ENCODE measurements at places on chromosomes 12 and 14.
A peak's percentile ranks its signal among the peaks of the same experiment; 100 is the strongest.

GRCh38 chr14:58793131-58793740 lies 155.5 kb downstream of the DACT1 start:
- DNase-seq: no peak

GRCh38 chr12:105409801-105410471 lies 79.4 kb downstream of the C12orf75 start:
- DNase-seq: no peak

DNA sequence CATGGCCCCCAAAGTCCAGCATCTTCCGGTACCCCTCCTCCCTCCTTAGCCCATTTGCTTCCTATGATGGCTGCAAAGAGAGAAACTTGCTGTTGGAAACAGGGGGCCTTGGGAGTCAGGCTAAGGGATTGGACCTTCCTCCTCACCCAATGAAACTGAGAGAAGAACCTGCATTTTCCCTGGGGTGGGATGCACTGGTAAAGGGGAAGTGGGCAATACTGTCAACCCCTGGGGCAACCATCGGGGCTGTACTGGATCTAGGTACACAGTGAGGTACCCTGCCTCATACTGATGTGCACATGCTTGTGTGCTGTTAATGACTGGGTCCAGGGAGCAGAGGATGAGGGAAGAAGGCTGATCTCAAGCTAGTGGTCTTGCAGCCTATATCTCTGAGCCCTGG lies 11.0 kb upstream of the JPH4 start:
- DNase-seq: no peak

DNA sequence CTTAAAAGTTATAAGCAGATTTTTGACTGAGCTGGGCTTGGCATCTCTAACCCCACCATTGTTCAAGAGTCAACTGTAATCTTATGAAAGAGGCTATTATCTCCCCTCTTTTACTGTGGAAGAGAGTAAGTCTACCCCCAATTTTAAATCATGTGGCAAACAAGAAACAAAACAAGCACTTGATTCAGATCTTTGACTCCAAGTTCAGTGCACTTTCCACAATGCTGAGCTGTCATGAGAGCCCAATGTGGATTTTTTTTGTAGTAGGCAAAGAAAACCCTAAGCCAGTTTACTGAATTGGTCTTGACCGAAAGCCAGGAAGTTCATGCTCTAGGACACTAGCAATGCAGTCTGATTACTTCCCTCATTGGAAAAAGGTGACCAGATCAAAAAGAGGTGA lies 306.2 kb downstream of the GALC start:
- DNase-seq: no peak

GRCh38 chr14:95885278-95885677 lies 8.6 kb downstream of the TUNAR start:
- no peak for DNase-seq

DNA sequence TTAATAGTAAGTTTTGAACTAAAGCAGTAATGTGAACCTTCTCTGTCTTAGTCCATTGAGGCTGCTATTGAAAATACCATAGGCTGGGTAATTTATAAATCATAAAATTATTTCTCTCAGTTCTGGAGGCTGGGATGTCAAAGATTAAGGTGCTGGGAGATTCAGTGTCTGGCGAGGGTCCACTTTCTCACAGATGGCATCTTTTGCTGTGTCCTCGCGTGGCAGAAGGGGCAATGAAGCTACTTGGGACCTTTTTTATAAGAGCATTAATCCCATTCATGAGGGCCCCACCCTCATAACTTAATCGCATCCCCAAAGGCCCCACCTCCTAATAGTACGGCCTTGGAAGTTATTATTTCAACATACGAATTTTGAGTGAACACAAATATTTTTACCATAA lies 28.4 kb downstream of the LIN7A start:
- no peak for DNase-seq

- DNase-seq: no peak
Measured at GRCh38 chr12:102426599-102427542, 53.5 kb downstream of the IGF1 start.

GRCh38 chr14:58091883-58092630 lies 60.0 kb downstream of the ARMH4 start:
- DNase-seq: no peak

DNA sequence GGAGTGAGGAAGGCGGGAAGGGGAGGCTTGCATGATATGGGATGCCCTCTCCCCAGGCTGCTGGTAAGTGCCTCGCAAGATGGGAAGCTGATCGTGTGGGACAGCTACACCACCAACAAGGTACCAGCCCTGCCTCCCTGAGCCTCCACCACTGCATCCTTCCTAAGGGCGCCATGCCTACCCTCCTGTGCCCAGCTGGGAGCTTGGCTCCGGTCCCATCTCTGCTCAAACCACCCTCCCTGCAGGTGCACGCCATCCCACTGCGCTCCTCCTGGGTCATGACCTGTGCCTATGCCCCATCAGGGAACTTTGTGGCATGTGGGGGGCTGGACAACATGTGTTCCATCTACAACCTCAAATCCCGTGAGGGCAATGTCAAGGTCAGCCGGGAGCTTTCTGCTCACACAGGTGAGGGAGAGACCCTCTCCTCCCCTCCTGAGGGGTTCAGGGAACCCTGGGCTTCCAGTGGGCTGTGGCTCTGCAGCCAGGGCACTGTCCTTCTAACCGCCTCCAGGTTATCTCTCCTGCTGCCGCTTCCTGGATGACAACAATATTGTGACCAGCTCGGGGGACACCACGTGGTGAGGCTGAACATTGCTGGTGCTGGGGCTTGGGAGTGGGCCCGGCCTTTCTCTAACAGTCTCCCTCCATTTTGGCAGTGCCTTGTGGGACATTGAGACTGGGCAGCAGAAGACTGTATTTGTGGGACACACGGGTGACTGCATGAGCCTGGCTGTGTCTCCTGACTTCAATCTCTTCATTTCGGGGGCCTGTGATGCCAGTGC lies 2.6 kb downstream of the GNB3 start:
- DNase-seq: no peak

DNA sequence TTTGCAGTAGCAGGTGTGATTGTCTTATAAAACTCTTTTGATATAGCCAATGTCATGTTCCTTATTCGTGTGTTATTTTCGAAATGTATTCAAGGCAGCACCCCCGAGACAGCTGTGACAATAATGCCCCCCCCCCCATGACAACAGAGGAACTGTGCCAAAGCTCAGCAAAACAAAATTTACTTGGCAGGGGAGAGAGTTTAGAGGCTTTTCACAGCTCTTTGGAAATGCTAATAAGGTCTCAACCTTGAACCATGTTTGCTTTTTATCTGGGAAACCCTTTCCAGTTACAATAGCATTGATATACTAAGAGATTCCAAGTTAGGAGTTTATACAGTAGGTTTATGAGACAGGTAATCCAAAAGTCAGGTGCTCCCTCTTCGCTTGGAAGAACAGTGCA lies 56.4 kb upstream of the USP44 start:
- no peak for DNase-seq

DNA sequence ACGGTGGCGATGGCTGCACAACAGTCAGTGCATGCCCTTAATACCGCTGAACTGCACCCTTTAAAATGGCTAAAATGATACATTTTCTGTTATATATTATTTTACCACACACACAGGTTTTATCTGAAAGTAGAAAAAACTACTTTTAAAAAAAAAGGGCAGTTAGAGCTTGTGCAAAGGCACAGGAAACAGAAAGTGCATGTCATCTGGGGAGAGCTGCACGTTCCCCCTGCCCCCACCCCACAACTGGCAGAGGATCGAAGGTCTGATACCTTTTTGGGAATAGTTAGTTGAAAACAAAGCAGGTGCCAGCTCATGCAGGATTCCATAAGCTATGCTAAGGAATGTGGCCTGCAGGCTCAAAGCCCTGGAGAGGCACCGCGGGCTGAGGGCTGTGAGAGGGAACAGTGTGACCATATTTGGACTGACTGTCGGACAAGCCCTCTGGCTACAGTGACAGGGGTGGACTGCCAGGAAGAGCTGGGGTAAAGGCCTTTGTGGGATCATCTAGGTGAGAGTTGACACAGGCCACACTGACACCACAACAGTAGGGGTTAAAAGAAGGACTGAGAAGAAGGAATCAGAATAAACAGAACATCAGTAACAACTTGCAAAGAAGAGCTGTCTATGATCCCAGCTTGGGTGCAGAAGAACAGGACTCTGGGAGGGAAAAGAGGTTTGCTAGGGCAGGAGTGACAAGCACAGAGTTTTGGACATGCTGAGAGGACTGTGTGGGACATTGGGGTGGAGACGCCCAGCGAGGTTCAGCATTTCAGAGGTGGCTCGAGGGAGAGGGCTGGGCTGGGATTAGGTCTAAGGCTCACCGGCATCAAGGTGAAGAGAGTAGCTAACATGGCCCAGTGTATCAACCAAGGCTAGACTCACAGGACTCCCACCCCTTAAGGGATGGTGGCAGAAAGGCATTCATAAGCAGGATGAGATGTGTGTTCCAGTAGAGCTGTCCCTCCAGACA lies 54.6 kb downstream of the ACTN1 start:
- DNase-seq: no peak

GRCh38 chr12:124536641-124537040 lies 30.8 kb downstream of the NCOR2 start:
- DNase-seq: no peak

- DNase-seq: peak; percentile 84
Measured at GRCh38 chr12:100573292-100574186, at the start of gene GAS2L3. TSS of gene GAS2L3 (plus strand) at chr12:100573684. CDS start at chr12:100594905, 21,221 bp downstream.

DNA sequence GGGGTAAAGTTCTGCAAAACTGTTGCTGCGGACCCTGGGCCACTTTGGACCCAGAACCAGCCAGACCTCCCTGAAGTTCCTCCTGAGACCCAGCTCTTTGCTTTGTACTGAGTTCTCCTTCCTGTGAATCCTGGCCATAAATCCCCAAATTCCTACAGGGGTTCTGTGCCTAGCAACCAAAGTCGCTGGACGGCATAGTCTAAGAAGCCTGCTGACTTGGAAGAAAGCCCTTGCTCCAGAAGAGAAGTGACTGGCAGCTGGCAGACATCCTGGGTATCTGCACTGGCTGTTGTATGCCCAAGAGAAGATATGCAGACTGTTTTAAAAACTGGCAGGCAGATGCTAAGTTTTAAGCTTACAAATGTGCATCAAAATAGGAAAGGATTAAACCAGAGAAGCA lies 99.9 kb upstream of the SLC24A4 start:
- no peak for DNase-seq

DNA sequence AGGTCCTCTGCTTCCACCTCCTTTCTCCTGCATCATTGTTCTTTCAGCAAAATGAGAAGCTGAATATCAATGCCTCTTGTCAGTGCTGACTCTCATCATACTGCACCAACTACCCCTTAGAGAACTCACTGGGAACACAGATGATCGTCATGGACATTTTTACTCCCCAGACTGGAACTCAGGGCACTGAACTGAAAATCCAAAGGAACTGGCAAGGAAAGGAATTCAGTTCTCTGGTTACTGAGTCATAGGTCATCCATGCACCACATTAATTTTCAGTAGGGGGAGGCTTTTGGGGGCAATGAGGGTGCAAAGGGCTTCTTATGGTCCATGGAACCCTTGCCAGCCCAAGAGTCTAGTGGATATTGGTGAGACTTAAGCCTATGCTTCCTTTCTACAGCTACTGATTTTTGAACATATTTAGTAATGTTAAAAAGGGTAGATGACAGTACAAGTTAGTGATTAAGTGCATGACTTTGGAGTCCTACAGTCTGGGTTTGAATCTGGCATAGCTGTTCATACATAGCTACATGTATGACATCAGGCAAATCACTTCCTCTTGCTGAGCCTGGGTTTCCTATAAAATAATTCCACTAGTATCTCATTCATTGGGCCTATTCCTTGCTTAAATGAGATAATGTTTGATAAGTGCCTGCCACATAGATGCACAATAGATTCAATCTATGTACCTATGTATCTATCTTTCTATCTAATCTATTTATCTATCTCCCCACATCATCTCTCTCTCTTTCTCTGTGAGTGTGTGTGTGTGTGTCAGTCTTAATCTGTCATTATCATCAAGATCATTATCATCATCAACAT lies 29.2 kb downstream of the BBS10 start:
- DNase-seq: no peak

- DNase-seq: no peak
Measured at GRCh38 chr14:86852530-86852929, 1140.5 kb downstream of the GALC start.

GRCh38 chr14:79552778-79553177 lies 658.5 kb downstream of the DIO2 start:
- DNase-seq: no peak

GRCh38 chr12:55739025-55739378 lies 3.9 kb upstream of the GDF11 start:
- DNase-seq: no peak

- DNase-seq: peak; percentile 33
Measured at GRCh38 chr14:106218174-106218573, 691.8 kb downstream of the TMEM121 start.

DNA sequence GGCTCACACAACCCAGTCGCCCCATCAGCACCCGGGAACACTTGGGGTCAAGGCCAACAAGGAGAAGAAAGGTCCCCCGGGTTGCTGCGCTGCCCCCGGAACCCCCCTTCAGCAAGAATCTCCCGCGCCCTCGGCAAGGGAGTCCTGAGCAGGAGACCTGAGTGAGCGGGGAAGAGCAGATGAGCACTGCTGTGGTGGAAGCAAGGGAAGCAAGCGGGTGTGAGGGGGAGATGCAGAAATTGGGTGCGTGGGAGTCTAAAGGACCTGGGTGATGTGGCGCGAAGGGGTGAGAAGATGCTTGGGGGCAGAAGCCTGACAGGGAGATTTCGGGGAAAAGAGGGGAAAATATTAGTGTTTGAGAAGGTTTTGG lies 105.5 kb upstream of the PRB2 start:
- no peak for DNase-seq

DNA sequence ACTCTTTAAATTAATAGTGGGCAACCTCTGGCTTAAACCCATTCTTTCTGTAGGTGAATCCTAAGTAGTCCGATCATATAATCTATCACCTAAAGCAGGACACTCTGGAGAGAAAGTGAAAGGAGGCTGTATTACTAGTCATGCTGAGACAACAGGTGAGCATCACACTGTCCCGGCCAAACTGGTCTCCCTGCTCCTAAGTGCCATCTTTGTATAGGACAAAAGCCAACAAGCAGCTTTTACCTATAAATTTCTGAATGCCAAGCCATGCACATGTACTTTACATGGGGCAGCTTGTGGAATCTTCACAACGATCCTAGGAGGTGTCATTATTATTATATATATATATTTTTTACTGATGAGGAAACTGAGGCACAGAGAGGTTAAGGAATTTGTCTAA lies 18.0 kb downstream of the PLEKHH1 start:
- no peak for DNase-seq

- DNase-seq: no peak
Measured at GRCh38 chr12:65474831-65475230, 196.3 kb downstream of the MSRB3 start.

DNA sequence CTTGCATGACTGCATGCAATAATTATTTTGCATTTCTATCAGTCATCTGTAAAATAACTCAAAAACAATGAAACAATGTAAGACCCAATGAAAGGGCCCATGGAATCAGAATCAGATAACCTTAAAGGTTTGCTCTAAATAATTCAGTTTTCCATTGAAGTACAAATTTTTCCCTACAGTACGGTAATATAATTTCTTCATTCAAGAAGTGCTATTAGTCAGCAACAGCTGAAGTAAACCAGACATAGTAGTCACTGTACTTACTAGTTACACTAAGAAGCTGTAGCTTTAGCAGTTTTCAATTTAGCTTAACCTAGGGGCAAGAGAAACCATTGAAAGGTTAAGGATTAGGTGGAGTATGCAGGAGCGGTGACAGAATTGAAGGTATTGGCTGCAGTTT lies 43.5 kb downstream of the BCAT1 start:
- DNase-seq: no peak

- no peak for DNase-seq
Measured at GRCh38 chr12:25151476-25151875, 43.5 kb downstream of the DNAI7 start.
